Esophagus squamous epithelium (tissue), 5 donors: ENCODE measurements at places on chromosomes 5 and 9. TPM values are rescaled to one million over a fixed set of nuclear protein-coding genes. Genes with fewer than 3 reads are reported as not detected.

DNA sequence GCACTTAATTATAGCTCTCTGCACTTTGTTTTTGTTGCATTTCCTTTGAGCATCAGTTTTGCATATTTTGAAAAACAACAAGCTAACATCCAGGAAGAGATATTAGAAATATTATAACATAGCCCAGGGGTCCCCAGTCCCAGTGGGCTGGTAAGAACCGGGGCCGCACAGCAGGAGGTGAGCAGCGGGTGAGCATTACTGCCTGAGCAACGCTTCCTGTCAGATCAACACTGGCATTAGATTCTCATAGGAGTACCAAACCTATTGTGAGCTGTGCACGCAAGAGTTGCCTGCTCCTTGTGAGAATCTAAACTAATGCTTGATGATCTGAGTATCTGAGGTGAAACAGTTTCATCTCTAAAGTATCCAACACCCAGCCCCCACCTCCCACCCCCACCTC, 675.9 kb upstream of the ZNF608 start:
- DNase-seq: no peak

The ZNF366 gene
- total RNA-seq: 0.76 TPM

The ELAVL2 gene
- not detected for total RNA-seq

The IL9 gene
- total RNA-seq: not detected

The NR5A1 gene
- not detected for total RNA-seq

The STOM gene
- 43.7 TPM for total RNA-seq

The FBXW2 gene
- 23.1 TPM for total RNA-seq
